ENCODE measurements at places on chromosomes 1 and 21.

DNA sequence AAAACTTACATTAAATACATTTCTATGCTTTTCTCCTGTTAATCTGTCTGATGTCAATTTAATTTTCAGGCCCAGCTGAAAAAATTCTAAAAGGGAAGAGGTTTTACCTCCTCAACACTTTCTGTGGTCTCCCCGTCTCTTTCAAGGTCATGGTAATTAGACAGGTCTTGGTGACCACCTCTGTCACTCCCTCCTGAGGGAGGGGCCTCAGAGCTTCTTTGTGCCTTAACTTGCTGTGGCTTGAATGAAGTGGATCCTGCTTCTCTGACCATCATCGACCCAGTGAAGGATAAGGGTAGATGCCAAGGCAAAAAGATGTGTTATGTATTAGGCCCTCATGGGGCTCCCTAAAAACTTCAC lies 40.8 kb upstream of the OSBPL9 start:
- DNase-seq = no peak

DNA sequence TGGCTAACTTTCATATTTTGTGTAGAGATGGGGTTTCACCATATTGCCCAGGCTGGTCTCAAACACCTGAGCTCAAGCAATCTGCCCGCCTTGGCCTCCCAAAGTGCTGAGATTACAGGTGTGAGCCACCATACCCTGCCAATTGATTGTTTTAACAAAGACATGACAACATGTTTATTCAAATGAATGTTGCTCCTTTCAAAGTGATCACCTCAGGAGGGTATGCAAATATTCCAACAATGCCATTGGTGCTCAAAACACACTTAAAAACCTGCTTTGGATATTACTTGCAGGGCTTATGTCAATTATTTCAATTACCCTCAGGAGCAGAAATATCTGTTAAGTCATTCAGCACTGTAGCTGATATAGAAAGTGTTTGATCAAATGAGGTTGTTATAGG lies 7.9 kb downstream of the LAX1 start:
- DNase-seq = no peak

GRCh38 chr1:157697781-157698569 lies 2.6 kb downstream of the FCRL3 start:
- no peak for DNase-seq

- DNase-seq = no peak
These were observed 32.3 kb downstream of the KIRREL1 start for GRCh38 chr1:158025576-158026230.

DNA sequence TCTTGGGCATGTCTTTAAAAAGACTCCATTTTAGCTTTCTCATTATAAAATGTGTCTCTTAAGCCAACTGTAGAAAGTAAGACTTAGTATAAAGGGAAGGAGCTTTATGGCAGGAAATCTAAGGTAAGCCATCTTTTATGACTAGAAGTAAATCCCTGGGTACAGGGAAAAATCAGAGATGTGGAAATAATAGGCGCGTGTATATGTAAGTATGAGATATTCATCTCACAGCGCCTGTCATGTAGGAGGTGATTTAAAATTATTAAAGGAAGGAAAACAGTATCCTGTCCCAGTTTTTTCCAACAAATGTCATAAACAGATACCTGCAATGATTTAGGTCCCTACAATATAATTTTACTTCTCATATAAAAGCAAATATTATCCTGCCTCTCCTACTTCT lies 35.0 kb upstream of the IRF2BP2 start:
- no peak for DNase-seq

GRCh38 chr1:98896711-98897445 lies 107.8 kb downstream of the PLPPR5 start:
- DNase-seq = no peak

Measured in dermis blood vessel endothelial cell (primary cell).